ENCODE measurements at places on chromosomes 5 and 9. TPM values are rescaled to one million over a fixed set of nuclear protein-coding genes. Genes with fewer than 3 reads are reported as not detected.

DNA sequence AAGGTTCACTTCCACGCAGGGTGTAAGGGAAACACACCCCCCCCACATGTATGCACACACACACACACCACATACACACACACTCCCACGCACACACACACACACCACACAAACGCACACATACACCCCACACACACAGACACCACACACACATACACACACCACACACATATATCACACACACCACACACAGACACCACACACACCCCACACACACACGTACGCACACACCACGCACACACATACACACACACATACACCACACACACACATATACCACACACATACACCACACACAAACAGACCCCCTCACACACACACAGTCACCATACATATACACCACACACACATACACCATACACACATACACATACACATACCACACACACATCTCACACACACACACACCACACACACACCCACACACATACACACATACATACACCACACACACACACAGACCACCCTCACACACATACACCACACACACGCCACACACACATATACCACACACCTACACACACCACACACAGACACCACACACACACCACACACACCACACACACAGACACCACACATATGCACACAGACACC, 44.3 kb upstream of the NEURL1B start:
- H3K4me1 ChIP-seq = no peaks in the 10 kb centered on the region
- no peak overlapping the region for H3K4me3 ChIP-seq
- no peak overlapping the region for H3K27ac ChIP-seq

The LIFR gene
- 310 TPM for total RNA-seq

The PCDHB11 gene
- total RNA-seq = 9.8 TPM

- peak overlapping the region; percentile 83 for H3K4me3 ChIP-seq
- H3K4me1 ChIP-seq = no peaks in the 10 kb centered on the region
- H3K36me3 ChIP-seq = no peaks in the 10 kb centered on the region
- H3K27ac ChIP-seq = peak overlapping the region; percentile 99
- no peaks in the 10 kb centered on the region for H3K27me3 ChIP-seq
These were observed 739 bp downstream of the C9orf72 start for GRCh38 chr9:27572566-27572917.

DNA sequence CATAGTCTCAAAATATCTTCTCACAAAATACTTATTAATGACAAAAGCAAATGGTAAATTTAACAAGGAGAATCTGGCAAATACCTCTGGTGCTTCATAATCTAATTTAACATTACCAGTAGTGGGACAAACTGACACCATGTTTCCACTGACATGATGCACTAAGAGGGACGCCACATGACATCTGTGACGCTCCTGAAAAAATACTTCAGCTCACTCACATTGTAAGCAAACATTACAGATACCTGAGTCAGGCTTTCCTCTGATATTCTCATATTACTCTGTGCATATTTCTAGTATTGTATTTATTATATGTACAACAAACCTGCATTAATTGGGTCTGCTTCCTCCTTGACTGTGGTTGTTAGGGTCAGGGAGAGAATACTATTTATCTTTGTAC, 56.7 kb upstream of the OSMR start:
- no peak overlapping the region for H3K4me3 ChIP-seq
- no peaks in the 10 kb centered on the region for H3K27me3 ChIP-seq
- DNase-seq = no peak
- H3K36me3 ChIP-seq = no peaks in the 10 kb centered on the region
- H3K27ac ChIP-seq = no peak overlapping the region

DNA sequence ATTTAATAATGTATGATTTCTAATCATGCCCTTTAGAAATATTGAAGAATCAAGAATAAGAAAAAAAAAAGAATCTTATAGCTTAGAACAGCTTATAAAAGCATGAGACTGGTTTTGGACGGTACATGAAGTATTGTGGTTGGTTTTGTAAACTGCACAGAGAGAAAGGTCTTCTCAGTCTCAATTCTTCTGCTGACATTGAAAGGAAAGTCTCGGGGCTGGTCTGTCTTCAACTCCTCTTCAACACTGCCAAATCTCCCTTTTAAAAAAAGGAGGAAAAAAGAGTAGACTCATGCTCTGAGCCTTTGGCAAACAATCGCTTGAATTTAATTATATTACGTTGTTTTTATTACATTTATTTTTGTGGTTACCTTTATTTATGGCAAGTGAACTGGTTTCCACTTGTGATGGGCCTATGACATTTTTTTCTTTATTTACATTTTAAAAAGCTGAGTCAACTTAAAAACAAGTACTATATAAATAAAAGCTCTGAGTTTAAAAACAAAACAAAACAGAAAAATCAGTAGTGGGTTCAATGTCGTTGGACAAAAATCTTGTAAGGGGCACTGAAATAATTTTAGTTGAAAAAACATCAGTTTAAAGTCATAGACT, 32.8 kb upstream of the EBF1 start:
- DNase-seq = no peak
- no peak overlapping the region for H3K4me3 ChIP-seq
- H3K27me3 ChIP-seq = no peaks in the 10 kb centered on the region
- no peaks in the 10 kb centered on the region for H3K4me1 ChIP-seq

DNA sequence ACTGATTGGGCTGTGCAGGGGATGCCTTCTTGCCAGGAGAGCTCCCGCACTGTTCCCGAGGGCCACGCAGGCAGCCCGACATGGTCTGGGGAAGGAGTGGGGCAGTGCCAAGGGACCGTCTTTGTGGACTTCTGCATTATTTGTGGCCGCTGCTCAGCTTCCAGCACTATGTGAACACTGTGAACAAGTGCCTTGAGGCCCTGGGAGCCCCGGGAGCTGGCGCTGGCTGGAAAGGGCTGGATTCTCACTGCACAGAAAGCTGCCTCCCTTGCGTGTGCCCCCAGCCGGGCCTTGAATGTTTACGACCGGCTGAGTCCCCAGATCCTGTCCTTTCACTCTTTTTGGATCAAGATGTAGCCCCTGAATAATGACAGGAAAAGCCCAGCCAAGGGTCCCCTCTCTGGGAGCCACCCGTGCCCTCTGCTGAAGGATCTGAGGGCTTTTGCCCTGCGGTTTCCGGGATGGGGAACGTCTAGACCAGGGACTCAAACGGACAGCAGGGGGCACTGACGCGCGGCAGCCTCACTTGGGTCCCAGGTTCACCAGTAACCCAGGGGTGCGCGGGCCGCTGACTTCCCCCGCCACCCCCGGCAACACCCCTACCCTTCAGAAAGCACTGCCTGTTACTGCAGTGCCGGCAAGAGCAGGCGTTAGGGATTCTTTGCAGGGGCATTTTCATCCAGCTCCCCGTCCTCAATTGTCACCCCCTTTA, 98.9 kb upstream of the FCN2 start:
- no peaks in the 10 kb centered on the region for H3K27me3 ChIP-seq
- H3K4me1 ChIP-seq = no peaks in the 10 kb centered on the region
- H3K27ac ChIP-seq = no peak overlapping the region
- H3K36me3 ChIP-seq = no peaks in the 10 kb centered on the region
